ENCODE measurements at places on chromosomes 7 and 10. TPM values are rescaled to one million over a fixed set of nuclear protein-coding genes. Genes with fewer than 3 reads are reported as not detected.

DNA sequence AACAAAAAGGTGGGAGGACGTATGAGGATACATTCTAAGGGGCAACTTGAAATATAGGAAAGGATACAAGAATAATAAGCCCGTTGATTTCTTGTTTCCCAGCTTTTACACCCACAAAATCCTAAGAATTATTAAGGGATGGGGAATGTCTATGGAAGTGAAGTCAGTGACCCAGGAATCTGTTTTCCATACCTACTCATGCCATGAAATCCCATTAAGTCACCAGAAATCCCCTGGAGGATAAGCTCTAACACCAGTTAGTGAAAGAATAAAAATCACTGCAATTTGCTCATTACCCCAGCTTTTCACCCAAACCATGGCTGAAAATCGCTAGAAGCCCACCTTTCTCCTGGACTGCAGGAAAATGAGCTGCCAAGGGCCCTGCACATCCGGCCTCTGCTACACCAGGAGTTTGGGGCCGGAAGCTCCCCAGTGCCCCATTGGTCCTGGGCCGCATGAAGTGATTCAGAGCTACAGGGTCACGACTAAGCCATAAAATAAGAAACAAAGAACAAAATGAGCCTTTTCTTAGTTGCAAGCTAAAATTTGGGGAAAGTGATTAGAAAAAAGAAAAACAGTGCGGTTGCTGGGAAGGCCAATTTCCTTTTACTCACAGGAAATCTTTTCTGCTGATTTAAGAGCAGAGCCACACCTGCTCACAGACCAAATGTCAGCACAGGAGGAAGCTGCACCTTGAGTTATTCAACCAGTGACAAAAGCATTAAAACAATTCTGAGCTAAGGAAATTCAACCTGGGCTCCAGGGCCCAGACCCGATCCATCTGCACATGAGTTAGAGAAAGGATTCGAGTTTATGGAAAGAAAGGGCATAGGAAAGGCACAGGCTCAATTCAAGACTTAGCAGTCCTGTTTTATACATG is 40.3 kb downstream of the HIPK2 start:
- no peak for DNase-seq

The LMTK2 gene
- 11.8 TPM for total RNA-seq

The ZNF853 gene
- total RNA-seq: 12.2 TPM

The TAX1BP1 gene
- total RNA-seq: 32.6 TPM

DNA sequence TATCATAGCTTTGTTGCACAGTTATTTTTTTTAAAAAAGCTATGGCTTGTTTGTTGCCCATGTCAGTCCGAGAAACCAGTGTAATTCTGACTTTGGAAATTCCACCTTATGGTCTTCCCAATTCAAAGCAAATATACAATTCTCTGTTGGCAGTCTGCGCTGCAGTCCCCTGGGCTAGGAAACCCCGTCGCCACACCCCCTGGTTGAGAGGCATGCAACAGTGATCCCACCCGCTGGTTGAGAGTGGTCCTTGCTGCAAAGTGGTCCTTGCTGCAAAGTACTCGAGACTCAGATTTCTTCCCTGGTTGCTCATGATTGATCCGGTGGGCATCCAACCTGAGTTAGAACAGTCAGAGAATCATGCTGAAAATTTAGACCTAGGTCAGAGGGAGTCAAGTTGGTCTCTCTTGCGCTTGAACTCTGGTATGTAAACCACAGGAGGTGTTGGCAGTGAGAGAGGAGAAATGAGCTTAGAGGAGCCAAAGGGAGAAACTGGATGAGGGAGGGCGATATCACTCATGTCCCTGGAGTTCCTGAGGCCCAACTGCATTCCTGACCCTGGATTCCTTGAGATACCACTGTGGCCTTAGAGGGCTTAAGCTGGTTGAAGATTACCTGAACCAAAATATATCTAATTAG is 45.0 kb upstream of the STK17A start:
- DNase-seq: no peak

GRCh38 chr10:49568235-49568634 is 29.3 kb upstream of the ERCC6 start:
- no peak for DNase-seq

The PPIF gene
- 172 TPM for total RNA-seq

GRCh38 chr10:133230387-133231195 is 574 bp downstream of the UTF1 start:
- DNase-seq: no peak

The MUC12 gene
- total RNA-seq: 0.85 TPM

DNA sequence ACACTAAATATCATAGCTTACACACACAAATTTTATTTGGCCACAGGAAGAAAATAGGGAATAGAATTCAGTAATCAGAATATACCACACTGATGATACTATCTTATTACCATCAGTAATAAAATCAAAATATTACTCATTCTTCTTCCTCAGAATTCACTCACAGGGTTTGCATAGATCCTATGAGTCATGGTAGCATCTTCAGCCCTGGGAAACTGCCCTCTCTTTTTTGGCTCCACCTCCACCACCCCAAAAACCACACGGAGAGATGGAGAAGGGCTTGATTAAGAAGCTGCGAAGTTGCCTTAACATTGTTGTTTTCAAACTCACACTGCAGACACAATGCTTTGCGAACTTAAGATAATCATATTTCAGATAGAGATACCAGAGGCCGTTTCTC is 154.1 kb upstream of the AHR start:
- DNase-seq: no peak

DNA sequence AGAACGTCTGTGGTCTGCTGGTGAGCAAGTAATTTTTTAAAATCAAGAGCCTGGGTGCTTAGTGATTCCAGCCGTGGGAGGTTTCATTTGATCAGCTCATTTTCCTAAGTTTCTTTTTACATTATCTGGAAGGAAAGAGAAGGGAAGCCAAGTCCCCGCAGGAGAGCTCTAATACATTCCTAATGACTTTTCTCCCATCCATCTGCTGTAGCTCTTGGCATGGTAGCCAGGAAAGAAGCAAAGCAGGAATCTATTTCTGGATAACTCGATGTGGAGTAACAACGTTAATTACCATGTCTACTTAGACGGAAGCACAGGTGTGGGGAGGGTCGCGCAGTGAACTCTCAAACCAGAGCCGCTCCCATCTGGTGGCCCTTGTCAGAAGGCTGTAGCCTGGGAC is 121.9 kb downstream of the PAXIP1 start:
- DNase-seq: no peak

The CRPPA gene
- not detected for total RNA-seq

The OR6B1 gene
- not detected for total RNA-seq

- DNase-seq: no peak
These were observed 51.1 kb upstream of the COMTD1 start for GRCh38 chr10:75286901-75287300.

The GJD4 gene
- not detected for total RNA-seq

The ARPC1A gene
- total RNA-seq: 87.7 TPM

DNA sequence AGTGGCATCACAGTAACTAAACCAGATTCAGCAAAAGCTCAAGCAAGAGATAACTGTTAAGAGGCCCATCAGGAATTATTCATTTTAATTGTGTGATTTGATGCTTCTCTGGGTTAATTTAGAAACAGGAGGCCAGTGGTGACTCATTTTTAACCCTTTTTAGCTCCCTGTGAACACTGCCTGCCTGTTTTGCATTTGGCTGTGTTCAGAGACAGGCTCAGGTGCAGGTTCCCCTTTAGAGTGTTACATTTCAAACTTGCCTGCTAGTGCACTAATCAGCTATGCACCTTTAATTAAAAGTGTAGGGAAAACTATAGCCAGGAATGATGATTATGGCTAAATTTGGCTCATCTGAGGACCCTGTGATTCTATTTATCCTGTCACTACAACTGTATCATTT is 6.5 kb downstream of the STAMBPL1 start:
- DNase-seq: no peak

The CRYGN gene
- total RNA-seq: not detected

- DNase-seq: no peak
These were observed 78.6 kb upstream of the ADRB1 start for GRCh38 chr10:113965077-113965476.

DNA sequence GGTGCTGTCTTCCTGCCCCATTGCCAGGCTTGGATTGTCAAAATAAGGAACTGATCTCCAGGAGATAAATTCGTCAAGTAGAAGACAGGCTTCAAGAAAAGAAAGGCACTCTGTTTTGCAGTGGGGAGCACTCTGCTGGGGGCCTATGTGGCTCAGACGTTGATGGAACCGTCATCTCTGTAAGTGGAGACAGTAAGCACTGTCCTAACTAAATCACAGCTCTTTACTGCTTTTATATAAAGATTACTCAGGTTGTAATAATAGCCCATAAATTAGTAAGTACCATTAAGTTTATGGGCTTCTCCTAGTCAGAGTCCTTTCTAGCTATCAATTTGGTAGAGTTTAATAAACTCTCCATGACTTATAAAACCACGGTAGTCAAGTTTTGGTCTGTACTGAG is 249.9 kb downstream of the FRMD4A start:
- DNase-seq: no peak
